ENCODE measurements at places on chromosomes 1 and 21.

DNA sequence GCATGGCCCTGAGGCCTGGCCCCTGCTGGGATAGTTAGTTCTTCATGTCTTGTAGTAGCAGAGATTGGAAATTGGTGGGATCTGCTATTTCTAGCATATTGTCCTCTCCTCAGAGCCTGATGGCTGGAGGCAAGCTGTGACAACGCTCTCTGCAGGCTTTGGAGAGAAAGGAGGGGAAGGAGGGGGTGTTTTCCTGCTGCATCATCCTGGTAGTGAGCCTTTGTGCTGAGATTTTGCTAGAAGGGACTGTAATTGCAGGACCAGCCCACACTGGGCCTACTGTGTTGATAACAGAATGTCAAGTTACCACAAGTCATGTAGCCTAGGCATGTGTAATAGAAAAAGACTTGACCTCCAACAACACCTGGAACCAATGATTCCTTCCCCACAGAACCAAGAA, 351.0 kb downstream of the SIPA1L2 start:
- no peak for DNase-seq

DNA sequence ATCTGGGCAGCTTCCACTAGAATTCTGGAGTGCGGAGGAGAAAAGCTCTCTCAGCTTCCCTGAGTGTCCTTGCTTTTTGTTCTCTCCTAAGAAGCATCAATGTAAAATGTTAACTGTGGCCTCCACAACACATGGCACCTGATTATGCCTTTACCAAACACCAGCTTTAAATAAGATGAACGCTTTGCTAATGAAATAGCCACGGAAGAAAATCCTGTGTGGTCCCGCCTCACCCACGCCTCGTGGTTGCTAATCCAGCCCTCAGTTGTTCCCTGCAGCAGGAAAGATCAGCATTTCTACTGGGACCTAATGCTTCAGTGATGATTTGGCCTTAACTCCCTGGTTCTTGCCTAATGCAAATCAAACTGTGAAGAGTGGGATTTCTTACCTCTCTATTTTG, 1.8 kb upstream of the ERG start:
- no peak for DNase-seq

DNA sequence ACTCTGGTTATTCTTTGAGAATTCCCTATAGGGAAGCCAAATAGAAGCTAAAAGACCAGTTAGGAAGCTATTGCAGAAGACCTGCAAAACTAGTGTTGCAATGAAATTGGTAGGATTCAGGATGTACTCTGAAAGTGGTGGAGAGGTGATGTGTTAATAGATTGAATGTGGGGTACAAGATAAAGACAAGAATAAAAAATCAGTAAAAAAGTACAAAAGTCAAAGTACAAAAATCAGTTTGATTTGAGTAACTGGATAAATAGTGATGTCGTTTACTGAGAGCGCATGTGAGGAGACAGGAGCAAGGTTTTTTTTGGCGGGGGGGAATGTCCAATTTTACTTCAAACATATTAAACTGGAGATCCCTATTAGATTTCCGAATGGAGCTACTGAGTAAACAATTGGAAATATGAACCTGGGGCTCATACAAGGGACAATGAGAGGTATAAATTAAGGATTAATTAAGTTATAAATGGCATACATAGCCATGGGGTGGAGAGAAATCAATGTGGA, 2.5 kb upstream of the DCAF8 start:
- no peak for DNase-seq

GRCh38 chr1:37767488-37767887, 2.6 kb upstream of the EPHA10 start:
- no peak for DNase-seq

GRCh38 chr1:182145441-182145840, 83.9 kb upstream of the ZNF648 start:
- no peak for DNase-seq

GRCh38 chr1:46133181-46133658, 791 bp upstream of the PIK3R3 start:
- DNase-seq, result no peak

- DNase-seq, result no peak
These were observed 7.9 kb upstream of the EXOSC10 start for GRCh38 chr1:11107599-11107998.

DNA sequence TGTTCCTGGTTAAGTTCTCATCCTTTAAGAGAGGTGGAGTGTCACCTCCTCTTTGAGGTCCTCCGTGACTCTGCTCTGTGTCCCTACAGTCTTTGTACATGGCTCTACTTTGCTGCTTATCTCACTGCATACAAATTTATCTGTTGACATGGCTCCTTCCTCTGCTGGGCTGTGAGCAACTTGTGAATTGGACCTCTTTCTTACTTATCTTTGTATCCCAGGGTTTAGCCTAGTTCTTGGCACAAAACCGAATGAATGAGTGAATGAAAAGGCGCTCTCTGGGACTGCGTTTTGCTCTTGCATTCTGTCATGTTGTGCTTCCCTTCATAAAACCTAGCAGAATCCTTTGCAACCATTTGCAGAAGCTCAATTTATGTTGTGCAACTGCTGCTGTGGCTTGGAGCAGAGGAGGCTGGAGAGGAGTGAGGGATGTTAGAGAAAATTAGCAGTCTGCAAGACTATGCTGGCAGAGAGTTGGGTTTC, 12.4 kb downstream of the SLC26A9 start:
- DNase-seq, result no peak

GRCh38 chr1:30284728-30285475, 438.5 kb downstream of the MATN1 start:
- DNase-seq, result peak; percentile 50

- DNase-seq, result no peak
These were observed 253.3 kb downstream of the PLPP3 start for GRCh38 chr1:56326056-56326455.

DNA sequence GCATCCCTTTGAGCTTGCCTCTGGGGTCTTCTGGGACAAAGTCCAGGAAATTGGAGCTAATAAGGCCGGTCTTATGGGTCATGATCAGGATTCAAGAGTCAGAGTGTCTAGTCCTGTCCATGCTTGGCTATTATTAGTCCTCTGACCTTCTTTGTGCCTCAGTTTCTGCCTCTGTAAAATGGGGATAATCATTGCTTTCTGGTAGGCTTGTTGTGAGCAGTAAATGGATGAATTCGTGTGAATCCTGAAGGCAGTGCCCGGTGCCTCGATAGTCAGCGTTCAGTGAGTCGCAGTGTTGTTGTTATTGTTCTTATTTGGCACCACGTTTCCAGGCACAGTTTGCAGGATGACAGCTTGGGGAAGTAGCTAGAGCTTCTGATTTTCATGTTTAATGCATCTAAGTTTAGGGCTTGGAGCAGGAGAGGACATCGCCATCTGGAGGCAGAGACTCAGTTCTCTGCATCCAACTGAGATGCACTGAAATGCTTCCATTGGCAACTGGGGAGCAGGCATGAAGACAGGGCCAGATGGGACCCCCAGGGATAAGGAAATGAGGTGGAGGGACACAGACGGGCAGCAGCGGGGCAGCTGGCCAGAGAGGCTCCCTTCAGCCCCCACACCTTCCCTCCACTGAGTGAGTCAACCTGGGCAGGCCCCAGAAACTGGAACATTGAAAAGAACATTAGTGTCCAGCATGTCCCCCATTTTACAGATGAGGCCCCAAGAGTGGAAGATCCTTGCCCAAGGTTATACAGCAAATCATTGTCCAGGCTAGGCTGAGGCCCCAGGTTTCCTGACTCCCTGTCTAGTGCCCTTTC, 160.3 kb downstream of the PTPRU start:
- no peak for DNase-seq

DNA sequence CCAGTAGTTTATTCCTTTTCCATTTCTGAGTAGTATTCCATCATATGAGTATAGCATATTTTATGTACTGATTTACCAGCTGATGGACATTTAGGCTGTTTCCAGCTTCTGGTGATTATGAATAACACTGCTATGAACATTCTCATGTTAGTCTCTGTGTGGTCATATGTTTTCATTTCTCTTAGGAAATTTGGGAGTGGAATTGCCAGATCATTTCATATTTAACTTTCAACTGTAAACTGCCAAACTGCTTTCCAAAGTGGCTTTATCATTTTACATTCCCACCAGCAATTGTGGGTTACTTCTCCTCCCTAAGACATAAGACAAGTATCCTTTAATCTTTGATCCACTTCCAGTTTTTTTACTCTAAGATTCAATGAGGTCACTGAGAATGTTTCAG, 85.7 kb upstream of the RALGPS2 start:
- no peak for DNase-seq

DNA sequence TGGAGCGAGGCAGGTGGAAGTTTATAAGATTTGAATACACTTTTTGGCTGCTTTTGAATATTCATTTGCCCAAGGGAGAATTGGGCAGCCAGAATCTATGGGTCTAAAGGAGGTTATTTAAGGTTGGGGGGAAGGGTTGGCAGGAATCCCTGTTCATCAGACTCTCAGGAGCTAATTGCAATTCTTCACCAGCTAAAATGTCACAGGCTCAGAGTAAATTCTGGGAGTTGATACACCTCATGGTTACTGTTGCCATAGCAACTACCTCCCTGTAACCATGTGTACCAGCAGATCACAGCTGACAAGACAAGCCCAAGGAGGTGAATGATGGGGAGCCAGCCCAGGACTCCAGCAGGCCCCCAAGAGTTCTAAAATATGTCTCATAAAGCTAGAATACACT, 75.5 kb downstream of the CAMK2N1 start:
- DNase-seq, result peak; percentile 28

GRCh38 chr21:33317786-33318486, 6.8 kb upstream of the IFNAR1 start:
- no peak for DNase-seq

GRCh38 chr1:27650539-27651175, 15.7 kb upstream of the FGR start:
- no peak for DNase-seq

DNA sequence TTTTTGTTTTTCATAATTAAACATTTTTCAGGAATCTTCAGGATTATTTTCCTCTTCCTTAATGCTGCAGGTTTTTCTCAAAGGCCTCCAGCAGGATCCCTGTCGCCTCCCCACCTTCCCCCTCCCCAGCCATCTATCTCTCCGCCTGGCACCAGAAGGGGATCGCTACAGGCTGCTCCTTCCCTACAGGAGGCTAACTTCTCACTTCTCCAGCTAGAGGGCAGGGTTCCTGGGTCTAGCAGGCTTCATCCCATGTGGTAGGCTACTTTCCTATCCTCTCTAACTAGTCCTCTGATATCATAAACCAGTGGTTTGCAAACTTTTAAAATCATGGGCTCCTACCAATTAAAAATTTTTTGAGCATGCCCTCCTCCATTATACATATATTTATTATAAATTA, 104.1 kb downstream of the KCNN3 start:
- no peak for DNase-seq

DNA sequence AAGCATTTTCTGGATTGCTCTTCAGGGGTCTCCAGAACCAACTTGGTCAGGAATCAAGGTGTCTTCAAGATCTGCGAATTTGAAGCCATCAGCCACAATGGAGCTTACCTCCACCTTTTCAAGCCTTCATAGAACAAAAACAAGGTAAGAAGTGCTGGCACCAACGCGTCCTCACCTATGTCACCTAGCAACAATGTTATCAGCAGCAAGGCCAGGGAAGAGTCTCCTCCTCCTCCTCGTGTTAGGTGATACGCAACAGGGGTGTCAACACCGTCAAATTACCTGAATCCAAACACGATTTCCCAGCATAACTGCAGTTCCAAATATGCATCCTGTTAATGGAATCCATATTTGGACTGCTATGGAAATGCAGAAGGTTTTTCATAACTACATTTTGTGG, 4.1 kb upstream of the TIAM1 start:
- no peak for DNase-seq

GRCh38 chr1:160115545-160116282, at the start of gene ATP1A2:
Gene ATP1A2, plus strand, starts transcription at chr1:160115759. Its CDS starts 103 bp downstream, at chr1:160115862.
- DNase-seq, result no peak

- no peak for DNase-seq
These were observed 519.5 kb upstream of the CAMK1G start for GRCh38 chr1:209063767-209064659.

DNA sequence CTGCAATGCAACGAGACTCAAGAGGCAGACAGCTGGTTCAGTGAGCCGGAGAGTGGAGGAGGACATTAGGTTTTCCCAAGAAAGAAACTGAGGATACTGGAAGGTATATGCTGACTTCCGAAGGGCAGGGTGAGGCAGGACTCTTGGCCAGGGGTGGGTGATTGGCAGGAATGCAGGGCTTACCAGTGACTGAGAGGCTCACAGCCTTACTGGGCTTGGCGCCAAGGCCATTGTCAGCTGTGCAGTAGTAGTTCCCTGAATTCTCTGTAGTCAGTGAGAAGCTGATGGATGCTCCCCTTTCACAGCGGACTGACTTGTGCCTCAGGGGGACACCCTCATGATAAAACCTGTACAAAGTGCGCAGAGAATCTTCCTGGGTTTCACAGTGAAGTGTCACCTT, 9.6 kb downstream of the FCRL5 start:
- DNase-seq, result no peak

DNA sequence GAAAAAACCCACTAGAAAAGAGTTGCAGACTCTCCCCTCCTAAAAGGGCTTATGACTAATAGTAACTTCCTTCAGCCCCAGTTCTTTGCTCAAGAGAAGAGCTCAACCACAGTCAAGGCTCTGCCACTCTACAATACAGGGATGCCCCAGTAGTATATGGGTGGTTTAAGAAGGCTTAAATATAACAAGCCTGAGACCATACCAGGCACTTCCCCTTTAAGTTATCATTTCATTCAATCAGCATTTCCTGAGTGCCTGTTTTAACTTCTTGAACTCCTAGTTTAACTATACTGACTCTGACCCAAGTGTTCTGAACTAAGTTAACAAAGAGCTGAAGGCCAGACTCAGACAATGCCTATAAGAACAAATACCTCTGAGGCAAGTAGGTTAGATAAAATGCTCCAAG, 19.8 kb downstream of the PRPF38A start:
- DNase-seq, result no peak

Data from coronary artery (tissue), 2 donors.